A549 treated with ZK216348 at 1 μM for 4 hours (cell line): ENCODE measurements at places on chromosomes 7 and 10. TPM values are rescaled to one million over a fixed set of nuclear protein-coding genes. Genes with fewer than 3 reads are reported as not detected.

ADGRA1 gene
- total RNA-seq, result 0.12 to 0.19 TPM (median 0.15 TPM) in 5 replicates

KMT2C gene
- 7.6 to 10.3 TPM (median 9.2 TPM) in 5 replicates for total RNA-seq

ELOVL3 gene
- 0.38 to 0.73 TPM (median 0.62 TPM) in 4 of 5 replicates, not detected in the other for total RNA-seq

PRKAR2B gene
- total RNA-seq, result 1.5 to 3.8 TPM (median 3.0 TPM) in 5 replicates

NODAL gene
- not detected in 5 replicates for total RNA-seq
